ENCODE measurements at places on chromosomes 16 and 17. TPM values are rescaled to one million over a fixed set of nuclear protein-coding genes. Genes with fewer than 3 reads are reported as not detected.

GRCh38 chr16:24471561-24472350, 67.6 kb upstream of the RBBP6 start:
- no peak for DNase-seq

DNA sequence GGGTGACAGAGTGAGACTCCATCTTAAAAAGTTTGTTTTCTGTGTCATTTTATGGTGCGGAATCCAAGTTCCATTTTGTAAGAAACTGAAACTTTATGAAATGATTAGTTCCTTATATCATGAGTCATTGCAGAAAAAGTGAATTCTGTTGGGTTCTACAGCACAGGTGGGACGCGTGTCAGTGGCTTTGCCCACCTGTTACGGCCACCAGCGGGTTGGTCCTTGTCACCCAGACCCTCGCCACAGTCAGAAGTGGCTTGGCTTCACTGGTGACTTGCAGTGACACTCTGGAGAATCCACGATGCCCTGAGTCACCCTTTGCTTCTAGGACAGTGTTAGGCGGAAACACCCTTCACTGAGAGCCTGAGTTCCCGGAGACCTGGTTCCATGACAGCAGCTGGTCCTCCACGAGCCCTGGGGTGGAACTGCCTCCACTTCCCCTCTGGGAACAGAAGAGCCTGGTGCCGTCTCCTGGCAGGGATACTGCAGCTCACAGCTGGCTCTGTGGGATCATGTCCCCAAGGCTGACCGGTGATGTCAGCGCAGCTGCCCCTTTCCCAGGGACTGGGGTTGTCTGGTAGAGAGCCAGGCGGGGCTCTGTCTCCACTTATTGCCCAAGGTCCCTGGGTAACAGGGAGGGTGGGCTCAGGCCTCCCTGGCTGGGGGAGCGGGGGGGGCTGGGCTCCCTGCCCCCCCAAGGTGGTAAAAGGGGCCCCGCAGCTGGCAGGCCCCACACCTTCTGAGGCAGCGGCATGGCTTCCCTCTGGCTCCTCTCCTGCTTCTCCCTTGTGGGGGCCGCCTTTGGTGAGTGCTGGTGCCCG, at the start of gene CTRB1:
CTRB1 (plus strand) TSS at position 733 of the 821 bp plus-strand sequence; CDS start at position 753, 20 bp downstream.
- DNase-seq, result no peak

The CLEC18A gene
- total RNA-seq, result 15.7 TPM

- DNase-seq, result no peak
These were observed 41.0 kb downstream of the PAFAH1B1 start for GRCh38 chr17:2634361-2634960.

DNA sequence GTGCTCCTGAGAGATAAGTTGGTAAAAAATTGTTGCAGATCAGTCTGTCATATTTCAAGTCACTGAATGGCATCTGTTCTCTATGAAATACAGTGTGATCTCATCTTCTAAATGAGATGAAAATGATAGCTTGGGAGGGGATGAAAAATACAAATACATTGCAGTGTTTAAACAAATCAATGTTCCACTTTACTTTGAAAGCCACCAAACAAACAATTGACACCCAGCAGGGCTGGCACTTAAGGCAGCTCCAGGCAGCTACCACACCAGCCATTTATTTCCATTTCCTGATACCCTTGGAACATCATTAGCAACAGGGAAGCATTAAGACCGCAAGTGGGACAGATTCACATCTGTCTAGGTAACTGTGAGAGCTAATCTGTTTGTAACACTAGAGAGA, 827.6 kb upstream of the KIF2B start:
- DNase-seq, result no peak

GRCh38 chr17:58996968-58997367, 109.7 kb downstream of the TRIM37 start:
- DNase-seq, result no peak

The ELMO3 gene
- total RNA-seq, result 9.3 TPM

The C1QTNF8 gene
- total RNA-seq, result 1.3 TPM

DNA sequence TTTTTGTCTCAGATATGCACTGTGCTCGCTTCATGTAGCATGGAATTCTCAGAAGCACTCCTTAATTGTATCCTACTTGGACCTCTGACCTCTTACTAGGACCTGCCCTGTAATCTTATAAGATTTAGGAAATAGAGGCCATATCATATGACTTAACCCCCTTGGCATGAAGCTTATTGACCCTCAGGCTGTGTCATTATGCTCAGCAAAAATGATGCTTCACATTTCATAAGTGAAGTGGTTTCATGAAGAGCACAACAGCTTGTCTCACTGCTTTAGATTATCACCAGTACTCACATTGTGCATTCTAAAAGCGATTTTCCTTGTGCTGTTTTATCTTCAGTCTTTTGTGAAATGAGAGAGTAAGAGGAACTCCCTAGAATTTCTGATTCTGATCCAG, 6.4 kb downstream of the PHKB start:
- DNase-seq, result no peak

DNA sequence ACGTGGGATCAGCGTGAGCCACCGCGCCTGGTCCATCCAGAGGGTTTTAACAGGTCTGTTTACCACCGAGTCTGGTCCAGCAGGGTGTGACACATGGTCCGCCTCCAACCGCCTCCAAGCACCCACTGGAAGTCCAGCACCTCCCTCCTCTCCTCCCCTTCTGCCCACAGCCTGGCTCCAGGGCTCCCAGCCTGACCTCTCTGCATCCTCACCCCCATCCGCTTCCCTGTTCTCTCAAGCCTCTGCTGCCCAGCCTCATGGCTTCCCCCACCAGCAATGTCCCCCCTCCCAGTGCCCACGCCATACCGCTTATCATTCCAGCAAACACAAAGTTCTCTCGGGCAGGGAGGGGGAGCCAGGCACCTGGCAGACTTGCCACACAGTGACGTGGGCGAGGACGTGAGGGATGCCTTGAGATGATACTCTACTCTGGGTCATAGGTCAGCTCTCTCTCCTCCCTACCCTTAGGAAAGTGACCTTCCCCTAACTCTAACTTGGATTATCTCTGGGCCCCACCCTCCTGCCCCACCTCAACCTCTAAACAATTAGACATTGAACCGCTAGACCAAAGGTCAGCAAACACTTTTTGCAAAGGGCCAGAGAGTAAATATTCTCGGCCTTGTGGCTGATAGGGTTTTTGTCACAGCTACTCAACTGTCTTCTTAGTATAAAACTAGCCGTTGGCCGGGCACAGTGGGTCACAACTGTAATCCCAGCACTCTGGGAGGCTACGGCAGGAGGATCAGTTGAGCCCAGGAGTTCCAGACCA, 23.1 kb downstream of the CDC42EP4 start:
- DNase-seq, result peak; percentile 90

GRCh38 chr16:10876315-10876714, 687 bp upstream of the CIITA start:
- DNase-seq, result no peak

The TNFRSF13B gene
- total RNA-seq, result not detected

The MYH1 gene
- 0.47 TPM for total RNA-seq

DNA sequence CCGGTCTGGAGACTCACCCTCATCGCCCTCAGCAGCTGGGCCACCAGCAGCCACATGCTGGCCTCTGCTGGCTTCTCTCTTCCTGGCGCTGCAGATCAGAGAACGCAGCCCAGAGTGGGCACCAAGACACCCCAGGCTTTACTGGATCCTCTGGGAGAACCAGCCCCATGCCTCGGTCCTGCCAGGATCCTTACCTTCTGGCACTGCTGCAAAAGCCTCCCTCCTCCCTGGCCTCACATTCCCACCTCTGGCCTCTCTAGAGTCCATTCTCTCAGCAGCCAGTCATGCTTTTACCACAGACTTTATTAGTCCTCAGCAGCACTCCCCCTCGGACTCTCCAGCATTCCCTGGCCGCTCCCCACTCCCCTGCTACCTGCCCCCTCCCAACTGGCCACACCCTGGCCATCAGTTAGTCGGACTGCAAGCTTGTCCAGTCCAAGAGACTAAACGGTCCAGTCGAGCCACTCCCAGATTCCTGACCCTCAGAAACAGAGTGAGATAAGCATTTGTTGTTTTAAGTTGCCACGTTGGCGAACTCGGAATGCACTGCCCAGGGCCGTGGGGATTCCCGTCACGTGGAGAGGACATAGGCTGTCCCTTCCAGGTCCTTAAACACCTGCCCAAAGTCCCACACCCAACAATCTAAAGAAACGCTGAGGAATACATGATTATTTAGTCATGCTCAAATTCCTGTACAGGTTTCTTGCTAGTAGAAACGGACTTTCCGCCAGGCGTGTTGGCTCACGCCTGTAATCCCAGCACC, 5.9 kb upstream of the SPG7 start:
- DNase-seq, result no peak

DNA sequence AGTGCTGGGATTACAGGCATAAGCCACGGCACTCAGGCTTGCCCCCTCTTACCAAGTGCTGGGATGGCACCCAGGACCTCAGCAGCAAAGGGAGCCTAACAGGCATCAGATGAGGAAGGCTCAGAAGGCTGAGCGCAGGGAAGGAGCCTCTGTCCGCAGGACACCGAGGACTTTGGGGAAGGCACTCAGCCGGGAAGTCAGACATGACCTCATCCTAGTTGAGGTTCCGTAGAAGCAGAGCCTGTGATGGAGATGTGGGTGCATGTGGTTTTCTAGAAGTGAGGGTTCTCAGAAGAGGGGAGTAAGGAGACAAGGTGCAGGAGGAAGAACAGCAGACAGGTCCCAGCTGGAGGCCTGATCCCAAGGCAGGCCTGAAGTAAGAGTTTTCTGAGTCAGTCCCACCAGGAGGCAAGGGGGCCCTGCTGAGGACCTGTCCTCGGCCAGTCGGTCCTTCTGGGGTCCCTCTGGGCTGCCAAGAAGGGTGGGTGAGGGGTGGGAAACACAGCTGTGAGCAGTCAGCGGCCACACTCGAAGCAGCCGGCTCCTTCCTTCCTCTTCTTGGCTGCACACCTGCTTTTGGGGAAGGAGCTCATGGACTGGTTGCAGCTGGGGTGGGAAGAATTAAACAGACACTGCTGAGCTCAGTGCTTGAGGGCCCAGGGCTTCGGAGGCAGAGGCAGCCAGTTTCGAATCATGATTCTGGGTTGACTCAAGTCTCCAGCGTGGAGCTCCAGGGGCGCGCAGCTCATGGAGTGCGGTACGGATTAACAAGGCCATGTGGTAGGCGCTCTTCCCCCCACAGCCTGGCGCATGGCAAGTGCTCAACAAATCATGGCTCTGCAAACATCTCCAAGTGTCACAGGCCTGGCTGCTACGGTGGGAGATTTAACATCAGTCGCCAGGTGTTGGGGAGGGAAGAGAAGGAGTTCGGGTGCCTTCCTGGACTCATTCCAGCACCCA, 38.9 kb upstream of the SNN start:
- DNase-seq, result peak; percentile 27

DNA sequence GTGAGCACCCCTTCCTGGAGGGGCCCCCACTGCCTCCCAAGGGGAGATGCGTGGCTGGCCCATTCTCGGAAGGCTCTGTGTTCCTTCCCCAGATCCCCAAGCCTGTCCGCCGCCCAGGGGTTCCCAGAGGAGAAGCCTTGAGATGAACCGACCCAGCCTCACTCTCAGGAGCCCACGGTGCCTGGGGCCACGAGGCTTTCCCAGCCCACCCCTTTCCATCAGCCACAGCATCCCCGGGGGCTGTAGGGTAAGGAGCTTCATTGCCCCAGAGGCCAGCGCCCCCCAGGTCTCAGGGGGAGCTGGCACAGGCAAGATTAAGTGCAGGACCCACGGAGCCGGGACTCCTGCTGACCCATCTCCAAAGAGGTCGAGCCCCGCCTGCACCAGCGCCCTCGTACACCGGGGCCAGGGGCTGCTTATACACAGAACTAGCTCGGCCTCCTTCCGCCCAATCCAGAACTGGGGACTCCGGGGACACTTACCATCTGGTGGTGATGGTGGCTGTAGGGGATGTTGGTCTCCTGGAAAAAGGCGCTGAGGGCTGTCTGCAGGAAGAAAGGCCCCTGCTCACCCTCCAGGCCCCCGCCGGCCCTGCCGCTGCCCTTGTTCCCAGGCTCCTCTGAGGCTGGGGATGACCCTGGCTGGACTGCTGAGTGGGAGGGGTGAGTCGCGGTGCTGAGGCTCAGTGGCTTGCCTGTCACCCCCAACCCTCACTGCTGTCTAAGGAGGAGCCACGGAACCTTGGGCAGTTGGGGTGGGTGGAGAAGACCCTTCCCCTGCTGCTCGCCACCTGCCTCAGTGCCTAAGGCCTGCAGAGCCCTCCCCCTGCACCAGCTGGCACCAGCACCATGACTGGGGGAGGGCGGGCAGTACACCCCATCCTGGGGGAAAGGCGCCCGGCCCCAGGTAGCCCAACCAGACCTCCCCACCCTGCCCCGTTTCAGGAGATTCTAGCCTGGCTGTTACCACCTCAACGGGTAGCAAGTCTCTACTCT, 4.4 kb downstream of the UBALD1 start:
- DNase-seq, result no peak

DNA sequence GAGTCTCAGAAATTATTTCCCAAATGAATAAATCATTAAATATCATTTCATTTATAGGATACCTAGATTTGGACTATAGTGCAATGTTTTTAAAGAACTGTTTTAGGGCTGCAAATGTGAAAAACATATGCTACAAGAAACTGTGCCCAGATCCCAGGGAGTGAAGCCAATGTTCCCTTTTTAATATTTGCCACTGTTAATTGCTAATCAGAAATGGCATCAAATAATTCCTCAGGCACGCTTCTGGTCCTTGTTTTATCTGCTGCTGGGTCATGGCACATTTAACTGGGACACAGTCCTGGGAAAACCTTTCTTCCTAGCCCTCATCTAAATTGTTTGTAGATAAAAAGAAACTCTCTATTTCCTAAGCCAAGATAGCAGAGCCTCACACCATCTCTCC, 79.3 kb upstream of the CNTNAP4 start:
- DNase-seq, result no peak

DNA sequence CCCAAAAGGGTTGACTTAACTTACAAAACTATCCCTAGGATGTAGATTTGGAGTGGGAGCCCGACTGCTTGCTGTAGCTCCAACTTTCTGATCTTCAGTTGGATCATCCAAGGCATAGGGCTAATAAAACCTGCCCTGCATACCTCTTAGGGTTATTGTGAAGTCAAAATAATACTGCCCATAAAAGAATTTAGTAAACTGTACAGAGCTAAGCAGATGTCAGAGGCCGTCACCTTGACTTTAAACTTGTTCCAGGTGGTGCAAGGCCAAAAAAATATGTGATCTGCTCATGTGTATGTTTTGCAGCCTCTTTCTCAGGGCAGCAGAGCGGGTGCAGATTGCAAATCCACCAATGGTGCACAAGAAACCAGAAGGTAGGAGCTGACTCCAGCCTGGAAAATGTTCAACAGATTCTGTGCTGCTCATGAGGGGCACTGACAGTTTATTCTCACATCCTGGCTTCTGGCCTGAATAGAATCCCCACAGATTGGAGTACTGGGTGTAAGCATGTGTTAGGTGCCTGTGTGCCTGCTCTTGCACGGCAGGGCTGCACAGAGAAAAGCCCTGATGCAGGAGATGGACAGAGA, 180.7 kb downstream of the MAP2K4 start:
- no peak for DNase-seq

DNA sequence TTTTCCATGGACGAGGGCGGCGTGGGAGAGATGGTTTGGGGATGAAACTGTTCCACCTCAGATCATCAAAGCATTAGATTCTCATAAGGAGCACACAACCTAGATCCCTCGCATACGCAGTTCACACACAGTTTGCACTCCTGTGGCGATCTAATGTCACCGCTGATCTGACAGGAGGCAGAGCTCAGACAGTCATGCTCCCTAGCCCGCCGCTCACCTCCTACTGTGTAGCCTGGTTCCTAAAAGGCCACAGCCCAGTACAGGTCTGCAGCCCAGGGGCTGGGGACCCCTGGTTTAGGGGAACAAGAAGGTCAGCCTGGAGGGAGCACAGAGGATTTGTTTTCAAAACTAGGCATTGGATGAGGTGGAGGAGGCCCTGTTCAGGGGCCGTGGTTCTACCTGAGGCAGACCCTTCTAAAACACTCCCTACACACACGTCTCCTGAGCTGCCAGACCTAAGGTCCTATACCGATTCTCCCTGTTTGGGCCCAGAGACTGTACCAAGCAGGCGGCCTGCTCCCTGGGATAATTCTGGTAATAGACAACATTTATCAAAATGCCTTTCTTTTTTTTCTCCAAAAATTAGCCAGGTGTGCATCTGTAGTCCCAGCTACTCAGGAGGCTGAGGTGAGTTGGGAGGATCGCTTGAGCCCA, 38.6 kb downstream of the AXIN2 start:
- DNase-seq, result no peak

All from testis (tissue), 5 donors.